ENCODE measurements at places on chromosomes 11 and 22.

DNA sequence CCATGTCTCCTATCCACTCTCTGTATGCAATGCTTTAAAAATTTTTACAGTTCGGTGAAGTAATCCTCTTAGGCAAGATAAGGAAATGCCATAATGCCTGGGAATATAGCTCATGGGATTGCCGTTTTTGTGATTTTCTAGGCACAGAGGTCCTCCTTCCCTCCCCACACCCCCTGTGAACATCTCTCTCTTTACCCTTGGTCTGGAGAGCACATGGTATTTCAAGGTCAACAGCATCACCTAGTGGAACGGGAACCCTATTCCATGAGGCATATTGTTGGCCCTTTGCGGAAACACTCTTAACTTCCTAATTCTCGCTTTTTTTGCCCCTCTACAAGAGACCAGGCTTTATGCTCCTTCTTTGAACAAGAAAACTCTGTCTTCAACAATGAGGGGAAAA is 8.8 kb downstream of the NXPE4 start:
- no peak for DNase-seq

GRCh38 chr22:25137577-25138525 is 61.8 kb upstream of the CRYBB3 start:
- no peak for DNase-seq

GRCh38 chr11:68206211-68206610 is 6.9 kb downstream of the KMT5B start:
- DNase-seq, result no peak

DNA sequence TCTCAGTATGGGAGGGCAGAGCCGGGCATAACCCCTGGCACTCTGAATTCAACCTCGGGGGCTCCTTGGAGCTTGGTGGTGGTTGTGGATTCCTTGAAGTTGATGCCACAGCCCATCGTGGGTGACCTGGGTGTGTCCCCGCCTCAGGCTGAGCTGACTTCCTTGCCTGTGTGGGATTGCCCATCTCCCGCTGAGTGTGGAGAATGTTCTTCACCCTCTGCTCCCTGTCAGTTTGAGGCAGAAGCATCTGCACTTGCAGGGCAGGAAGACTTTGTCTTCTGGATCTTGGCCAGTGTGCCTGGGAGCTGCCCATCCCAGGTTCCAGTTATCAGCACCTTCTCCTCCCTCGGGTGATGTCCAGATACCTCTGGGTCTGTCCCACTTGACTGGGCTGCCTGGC is 25.3 kb downstream of the CD82 start:
- DNase-seq, result no peak

DNA sequence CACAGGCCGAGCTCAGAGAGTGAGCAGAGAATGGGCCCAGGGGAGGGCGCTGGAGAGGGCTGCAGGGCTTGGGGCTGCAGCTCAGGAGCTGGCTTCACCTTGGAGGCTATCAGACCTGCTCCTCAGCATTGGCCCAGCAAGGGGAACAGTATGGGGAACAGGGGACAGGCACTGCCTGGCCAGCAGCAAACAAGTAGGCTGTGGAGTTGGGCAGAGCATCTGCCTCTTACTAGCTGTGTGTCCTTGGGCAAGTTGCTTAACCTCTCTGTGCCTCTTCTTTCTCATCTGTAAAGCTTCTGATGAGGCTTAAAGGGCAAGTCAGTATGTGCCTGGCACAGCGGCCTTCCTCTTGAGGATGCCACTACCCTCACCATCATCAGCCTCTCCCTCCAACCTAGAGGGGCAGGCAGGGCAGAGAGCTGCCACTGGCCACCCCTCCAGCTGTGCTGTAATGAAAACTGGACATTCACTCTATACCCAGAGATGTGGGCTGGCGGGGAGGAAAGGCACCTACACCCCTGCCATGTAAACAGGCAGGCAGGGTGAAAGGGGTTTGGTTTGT is 7.5 kb upstream of the CDKN1C start:
- DNase-seq, result no peak

DNA sequence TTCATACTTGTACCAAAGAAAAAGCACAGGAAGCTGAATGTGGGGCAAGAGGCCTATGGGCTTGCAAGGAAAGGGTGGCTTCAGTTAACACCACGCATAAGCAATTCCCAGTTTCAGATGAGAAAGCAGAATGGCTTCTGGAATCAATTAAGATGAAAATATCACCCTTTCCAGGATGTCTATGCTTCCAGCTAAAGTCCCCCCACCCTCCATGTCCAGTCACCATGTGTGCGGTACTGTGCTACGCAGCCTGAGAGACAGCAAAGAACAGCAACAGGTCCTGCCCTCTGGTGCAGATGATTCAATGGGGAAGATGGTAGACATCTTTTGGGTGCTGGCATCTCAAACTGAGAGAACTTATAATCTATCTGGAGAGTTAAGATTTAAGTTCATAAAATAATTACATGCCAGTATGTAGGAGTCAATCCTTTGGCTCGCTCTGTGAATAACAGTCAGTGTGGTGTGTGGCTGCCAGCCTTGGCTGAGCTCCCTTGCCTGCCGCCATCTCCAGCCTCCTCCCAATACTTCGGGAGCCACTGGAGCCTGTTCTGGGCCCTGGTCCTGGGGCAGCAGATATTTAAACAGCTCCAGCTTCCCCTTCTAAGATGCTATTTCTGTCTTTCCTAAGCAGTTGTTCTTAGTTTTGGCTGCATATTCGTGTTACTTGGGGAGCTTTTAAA is 44.5 kb downstream of the ME3 start:
- no peak for DNase-seq

DNA sequence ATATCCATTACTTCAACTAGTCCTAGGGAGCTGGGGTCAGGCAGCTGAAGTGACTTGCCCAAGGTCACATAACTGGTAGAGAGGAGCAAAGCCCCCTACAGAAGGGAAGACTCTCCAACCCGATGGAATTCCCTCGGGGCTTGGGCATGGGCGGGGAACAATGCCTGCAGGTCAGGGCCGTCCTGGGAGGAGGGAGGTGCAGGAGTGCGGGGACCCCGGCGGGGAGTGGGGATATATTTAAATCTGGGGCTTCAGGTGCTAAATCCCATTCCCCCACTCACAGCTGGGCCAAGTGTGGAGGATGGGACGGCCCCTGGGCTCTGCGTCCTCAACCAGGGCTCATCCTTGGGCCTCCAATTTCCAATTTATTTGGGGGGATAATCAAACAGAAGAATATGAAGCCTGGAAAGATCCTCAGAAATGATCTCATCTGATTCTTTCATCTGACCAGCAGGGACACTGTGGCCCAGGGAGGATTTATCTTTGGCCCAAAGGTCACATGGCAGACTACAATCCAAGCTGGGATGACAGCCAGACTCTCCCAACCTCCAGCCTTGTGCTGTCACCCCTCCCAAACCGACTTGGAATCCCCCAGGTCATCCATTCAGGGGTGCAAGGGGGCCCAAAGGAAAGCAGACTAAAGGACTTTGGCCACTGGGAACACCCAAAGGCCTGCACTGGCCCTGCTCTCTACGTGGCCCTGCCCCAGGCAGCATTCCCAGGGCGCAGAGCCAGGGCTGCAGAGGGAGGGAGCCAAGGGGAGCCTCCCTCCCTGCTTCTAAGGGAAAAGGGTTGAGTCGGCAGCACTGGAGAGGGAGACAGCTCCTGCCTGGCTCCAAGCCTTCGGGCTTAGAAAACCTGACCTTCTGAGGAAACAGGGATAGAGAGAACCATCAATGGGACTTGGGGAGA is 8.7 kb upstream of the C1QTNF6 start:
- no peak for DNase-seq

DNA sequence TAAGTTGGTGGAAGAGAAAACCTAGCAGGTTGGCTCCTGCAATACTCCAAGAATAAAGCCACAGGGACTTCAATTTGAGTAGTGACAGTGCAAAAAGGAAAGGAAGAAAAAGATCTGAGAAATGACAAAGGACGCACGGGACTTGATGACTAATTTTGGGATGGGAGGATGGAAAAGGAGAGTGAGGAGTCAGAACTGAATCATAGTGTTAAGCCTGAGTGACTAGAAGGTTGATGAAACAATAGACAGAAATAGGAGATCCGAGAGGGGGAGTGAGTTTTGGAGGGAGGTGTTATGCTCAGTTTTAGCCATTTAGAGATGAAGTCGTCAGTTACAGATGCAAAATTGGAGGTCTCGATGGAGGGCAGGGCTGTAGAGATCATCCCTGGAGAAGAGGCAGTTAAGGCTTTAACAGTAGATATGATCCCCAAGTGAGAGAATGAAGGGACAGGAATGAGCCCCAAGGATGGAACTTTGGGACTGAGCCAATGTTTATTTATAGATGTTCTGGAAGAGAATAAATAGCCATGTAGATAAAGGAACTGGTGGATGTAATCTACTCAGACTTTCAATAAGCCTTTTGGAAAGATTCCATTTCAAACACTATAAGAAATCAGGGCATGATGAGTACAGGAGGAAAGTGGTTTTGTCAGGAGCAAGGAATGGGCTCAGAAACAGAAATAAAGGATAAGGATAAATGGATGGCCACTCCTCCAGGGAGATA is 108.9 kb upstream of the NCAM1 start:
- no peak for DNase-seq

DNA sequence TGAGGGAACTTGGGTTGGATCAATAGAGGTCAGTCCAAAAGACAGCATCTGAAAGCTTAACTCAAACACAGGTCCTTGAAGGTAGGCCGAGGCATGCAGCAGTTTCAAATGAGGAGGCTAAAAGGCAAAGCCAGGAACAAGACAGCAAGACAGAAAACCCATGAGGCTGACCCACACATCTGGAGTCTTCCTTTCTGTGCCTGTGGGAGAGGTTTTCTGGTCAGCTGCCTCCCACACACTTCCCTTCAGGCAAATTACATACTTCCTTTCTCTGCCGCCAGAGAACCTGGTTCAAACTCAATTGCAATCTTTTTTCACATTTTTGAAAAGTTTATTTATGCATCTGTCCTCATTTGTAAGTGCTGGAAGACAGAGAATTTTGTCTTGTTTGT is 29.8 kb upstream of the CRTAM start:
- DNase-seq, result no peak

- no peak for DNase-seq
Observed at GRCh38 chr22:42641801-42642413, 1.5 kb upstream of the ATP5MGL start.

DNA sequence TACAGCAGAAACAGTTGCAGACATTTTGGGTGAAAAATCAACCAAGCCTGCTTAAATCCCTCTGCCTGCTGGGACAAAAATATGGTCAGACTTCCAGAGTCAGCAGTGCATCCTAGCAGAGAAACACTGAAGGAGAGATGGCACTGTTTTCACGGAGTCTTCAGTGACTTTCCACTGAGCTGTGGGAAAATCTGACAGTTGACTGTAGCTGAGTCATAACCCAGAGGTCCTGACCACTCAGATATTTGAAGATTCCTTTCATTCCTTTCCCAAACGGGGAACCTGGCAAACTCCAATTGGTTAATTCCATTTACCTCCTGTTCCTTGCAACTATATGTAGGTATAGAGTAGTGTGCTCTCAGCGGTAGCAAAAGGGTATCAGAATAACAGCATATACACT is 20.9 kb upstream of the UPB1 start:
- DNase-seq, result no peak

- no peak for DNase-seq
Observed at GRCh38 chr22:43173566-43173965, 13.4 kb downstream of the TTLL12 start.

DNA sequence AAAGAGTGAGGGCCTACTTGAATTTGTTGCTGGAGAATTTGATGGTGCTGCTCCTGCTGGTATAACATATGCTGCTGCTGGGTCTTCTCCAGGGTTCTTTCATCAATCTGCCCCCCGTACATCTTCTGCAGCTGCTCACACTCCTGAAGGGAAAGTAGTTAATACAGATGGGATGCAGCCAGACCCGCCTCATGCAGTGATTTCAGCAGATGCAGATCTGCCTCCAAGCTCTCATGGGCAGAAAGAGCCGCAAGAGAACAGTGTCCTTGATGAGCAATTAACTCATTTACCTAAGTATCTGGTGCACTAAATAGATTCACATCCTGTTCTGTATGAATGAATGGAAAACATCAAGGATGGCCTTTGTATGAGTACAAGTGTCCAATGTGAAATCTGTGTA is 24.8 kb upstream of the APOA1 start:
- DNase-seq, result no peak

- DNase-seq, result no peak
Observed at GRCh38 chr11:86724137-86724536, 51.7 kb upstream of the ME3 start.

GRCh38 chr11:78414321-78415051 is 3.1 kb downstream of the GAB2 start:
- no peak for DNase-seq

DNA sequence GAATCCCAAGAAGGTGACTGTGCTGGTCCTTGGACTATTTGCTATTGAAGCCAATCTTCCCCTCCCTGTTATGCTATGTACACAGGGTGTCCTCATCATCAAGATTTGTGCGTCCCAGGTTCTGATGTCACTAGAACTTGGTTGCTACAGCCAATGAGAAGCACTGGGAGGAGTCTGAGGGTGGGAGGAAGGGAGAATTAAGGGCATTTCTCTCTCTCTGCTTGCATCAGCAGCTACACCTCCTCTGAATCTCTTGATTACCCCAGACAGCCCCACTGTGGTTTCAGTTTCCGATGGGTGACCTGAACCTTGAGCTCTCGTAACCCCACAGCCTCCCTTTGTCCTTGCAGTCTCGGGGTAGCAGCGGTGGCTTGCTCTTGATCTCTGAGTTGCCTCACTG is 212.4 kb upstream of the SESN3 start:
- DNase-seq, result no peak

DNA sequence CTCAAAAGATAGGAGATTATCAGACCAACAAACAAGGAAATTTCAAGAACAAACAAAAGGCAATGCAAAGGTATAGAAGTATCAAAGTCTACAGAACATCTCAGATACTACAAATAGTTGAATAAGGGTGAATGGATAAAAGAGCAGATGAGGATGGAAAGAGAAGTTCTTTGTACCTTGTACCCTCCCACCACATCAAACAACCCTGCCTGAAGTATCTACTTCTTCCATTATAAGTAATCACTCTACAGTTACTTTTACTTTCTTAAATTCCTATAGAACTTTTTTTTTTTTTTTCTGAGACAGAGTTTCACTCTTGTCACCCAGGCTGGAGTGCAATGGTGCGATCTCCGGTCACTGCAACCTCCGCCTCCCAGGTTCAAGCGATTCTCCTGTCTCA is 35.1 kb downstream of the MTMR2 start:
- no peak for DNase-seq

- no peak for DNase-seq
Observed at GRCh38 chr11:113615098-113615497, 91.0 kb downstream of the TMPRSS5 start.

- no peak for DNase-seq
Observed at GRCh38 chr11:113507341-113507740, 32.1 kb upstream of the DRD2 start.

GRCh38 chr11:68118706-68119448 is 2.3 kb downstream of the CHKA start:
- no peak for DNase-seq

- DNase-seq, result no peak
Observed at GRCh38 chr11:122637541-122637940, 18.0 kb upstream of the UBASH3B start.

DNA sequence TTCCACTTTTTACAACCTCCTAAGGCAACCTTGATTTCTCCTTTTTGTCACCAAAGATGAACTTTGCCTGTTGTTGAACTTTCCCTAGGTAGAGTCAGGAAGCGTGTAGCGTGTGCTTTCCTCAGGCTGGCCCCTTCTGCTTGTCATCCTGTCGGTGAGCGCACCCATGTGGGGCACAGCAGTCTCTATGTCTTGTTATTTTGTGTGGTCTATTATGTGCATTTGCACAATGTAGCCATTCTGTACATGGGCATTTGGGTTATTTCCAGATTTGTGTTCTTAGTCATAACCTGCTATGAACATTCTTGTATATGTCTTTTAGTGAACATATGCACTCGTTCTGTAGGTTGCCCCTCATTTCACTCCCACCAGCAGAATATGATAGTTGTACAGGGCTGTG is 34.9 kb downstream of the CABIN1 start:
- DNase-seq, result no peak

GRCh38 chr11:695538-696248 is at the start of gene TMEM80:
Gene TMEM80 (plus strand): TSS chr11:695816. CDS start chr11:695828, 12 bp downstream.
- DNase-seq, result peak; percentile 96
